MCF 10A (cell line): ENCODE measurements at places on chromosomes 12 and 14. TPM values are rescaled to one million over a fixed set of nuclear protein-coding genes. Genes with fewer than 3 reads are reported as not detected.

- peaks cover 41% of the 10 kb centered on the region for H3K4me1 ChIP-seq
- H3K36me3 ChIP-seq, result no peaks in the 10 kb centered on the region
- peak; percentile 20 for DNase-seq
- no peak overlapping the region for H3K4me3 ChIP-seq
- no peaks in the 10 kb centered on the region for H3K27me3 ChIP-seq
- peak overlapping the region; percentile 92 for H3K27ac ChIP-seq
Measured at GRCh38 chr12:46770501-46771183, 55.2 kb downstream of the SLC38A4 start.

DNA sequence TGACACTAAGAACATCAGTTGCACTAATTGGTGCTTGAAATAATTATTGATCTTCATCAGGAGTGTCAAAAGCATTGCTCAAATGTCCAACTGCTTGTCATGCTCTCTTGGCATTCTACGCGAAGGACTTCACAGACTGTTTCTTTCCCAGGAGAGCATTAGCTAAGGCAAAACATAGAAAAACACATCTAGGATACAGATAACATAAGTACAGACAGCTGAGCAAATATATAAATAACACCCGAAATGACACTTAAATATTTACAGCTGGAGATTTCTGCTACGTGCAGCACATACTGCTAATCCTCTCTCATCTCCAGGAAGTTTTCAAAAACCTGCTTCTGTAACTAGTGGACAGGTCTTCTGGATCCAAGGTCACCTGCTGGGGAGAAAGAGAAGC is 120.0 kb upstream of the PRMT8 start:
- no peak overlapping the region for H3K4me3 ChIP-seq
- no peaks in the 10 kb centered on the region for H3K27me3 ChIP-seq
- no peaks in the 10 kb centered on the region for H3K36me3 ChIP-seq
- no peak overlapping the region for H3K27ac ChIP-seq
- no peaks in the 10 kb centered on the region for H3K4me1 ChIP-seq

DNA sequence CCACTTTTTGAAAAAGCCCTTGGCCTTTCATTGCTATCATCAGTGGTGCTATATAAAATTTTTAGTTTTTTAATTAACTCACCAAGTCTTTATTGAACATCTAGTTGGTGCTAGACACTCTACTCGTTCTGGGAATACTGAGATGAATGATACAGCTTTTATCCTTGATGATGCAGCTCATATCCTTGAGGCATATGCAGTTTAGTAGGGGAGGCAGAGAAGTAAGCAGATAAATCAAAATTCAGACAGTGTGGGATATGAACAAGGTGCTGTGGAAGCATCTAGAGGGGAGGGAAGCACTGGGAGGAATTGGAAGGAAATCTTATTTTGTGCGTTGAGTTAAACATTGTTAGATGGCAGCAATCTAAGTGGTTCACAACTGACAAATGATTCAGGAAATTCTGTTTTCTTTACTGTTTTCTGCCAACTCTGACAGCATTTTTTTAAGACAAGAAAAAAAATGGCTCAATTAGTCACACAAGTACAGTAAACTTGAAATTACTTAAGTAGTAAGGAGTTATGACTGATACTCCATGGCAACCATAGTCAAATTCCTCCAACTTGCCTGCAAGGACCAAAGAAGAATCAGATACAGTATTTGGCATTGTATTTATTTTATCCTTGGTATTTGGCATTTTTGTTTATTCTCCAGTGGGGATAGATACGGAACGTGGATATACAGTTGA is 119.2 kb downstream of the TMTC2 start:
- no peaks in the 10 kb centered on the region for H3K27me3 ChIP-seq
- H3K4me1 ChIP-seq, result peaks cover 6% of the 10 kb centered on the region
- no peaks in the 10 kb centered on the region for H3K36me3 ChIP-seq
- no peak overlapping the region for H3K27ac ChIP-seq

- H3K4me1 ChIP-seq, result peaks cover 4% of the 10 kb centered on the region
- no peaks in the 10 kb centered on the region for H3K36me3 ChIP-seq
- DNase-seq, result no peak
- H3K27ac ChIP-seq, result no peak overlapping the region
- H3K4me3 ChIP-seq, result no peak overlapping the region
Measured at GRCh38 chr14:24900269-24901100, 149.5 kb downstream of the STXBP6 start.

GRCh38 chr14:55713486-55713885 is 133.5 kb downstream of the KTN1 start:
- no peaks in the 10 kb centered on the region for H3K36me3 ChIP-seq
- no peak overlapping the region for H3K27ac ChIP-seq
- H3K4me3 ChIP-seq, result no peak overlapping the region
- H3K4me1 ChIP-seq, result peaks cover 4% of the 10 kb centered on the region

The GPX2 gene
- total RNA-seq, result not detected in 2 replicates

The ACYP1 gene
- total RNA-seq, result 11.7 and 19.9 TPM in 2 replicates

DNA sequence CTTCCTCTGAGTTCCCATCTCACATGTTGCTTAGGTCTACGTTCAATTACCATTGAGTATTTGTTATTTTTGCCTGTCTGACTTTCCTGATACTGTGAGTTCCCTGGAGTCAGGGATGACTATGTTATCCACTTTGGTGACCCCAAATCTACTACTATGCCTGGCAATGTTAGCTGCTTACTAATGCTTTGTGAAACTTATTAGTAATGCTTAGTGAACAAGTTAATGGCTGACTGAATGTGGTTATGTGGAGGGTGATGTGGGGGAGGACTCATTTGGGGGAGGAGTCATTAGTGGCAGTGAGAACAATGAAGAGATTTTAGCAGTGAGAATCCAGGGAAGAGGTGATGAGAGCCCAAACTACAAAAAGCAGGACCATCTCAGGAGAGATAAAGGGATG is 121.6 kb downstream of the KTN1 start:
- no peak overlapping the region for H3K27ac ChIP-seq
- no peak overlapping the region for H3K4me3 ChIP-seq
- H3K27me3 ChIP-seq, result no peaks in the 10 kb centered on the region
- DNase-seq, result no peak

DNA sequence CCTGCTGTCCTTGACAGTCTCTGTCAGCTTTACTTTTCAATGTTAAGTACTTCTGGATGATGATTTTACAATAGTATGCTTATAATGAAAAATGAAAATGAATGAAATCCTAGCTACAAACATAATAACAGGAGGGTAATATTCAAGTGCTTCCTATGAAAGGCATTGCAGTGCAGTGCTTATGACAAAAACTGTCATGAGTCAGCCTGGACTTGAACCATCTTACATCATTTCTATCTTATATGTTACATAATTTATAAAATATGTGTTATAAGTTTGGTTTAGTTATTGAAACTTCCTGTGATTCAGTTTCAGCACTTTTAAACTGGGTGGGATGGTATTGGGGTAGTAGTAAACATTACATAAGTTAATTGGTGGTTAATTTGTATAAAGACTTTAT is 451.7 kb downstream of the TMEM117 start:
- H3K27me3 ChIP-seq, result no peaks in the 10 kb centered on the region
- H3K36me3 ChIP-seq, result no peaks in the 10 kb centered on the region
- H3K4me1 ChIP-seq, result no peaks in the 10 kb centered on the region
- no peak overlapping the region for H3K4me3 ChIP-seq

The C12orf54 gene
- 1.5 and 1.9 TPM in 2 replicates for total RNA-seq

GRCh38 chr14:61630399-61631044 is 64.8 kb upstream of the HIF1A start:
- no peak for DNase-seq
- H3K36me3 ChIP-seq, result no peaks in the 10 kb centered on the region
- peaks cover 6% of the 10 kb centered on the region for H3K4me1 ChIP-seq
- no peak overlapping the region for H3K27ac ChIP-seq

GRCh38 chr12:6263931-6264330 is 46.6 kb upstream of the PLEKHG6 start:
- H3K27ac ChIP-seq, result no peak overlapping the region
- H3K36me3 ChIP-seq, result no peaks in the 10 kb centered on the region
- H3K4me1 ChIP-seq, result peaks cover 13% of the 10 kb centered on the region
- no peak overlapping the region for H3K4me3 ChIP-seq
- no peak for DNase-seq

GRCh38 chr12:108515916-108516315 is 839 bp downstream of the FICD start:
- no peaks in the 10 kb centered on the region for H3K27me3 ChIP-seq
- H3K27ac ChIP-seq, result peak overlapping the region; percentile 57
- H3K4me3 ChIP-seq, result peak overlapping the region; percentile 90
- peaks cover 41% of the 10 kb centered on the region for H3K36me3 ChIP-seq

The TPH2 gene
- not detected in 2 replicates for total RNA-seq

- no peak overlapping the region for H3K4me3 ChIP-seq
- no peak for DNase-seq
- peaks cover 7% of the 10 kb centered on the region for H3K4me1 ChIP-seq
- H3K27ac ChIP-seq, result no peak overlapping the region
- no peaks in the 10 kb centered on the region for H3K27me3 ChIP-seq
Measured at GRCh38 chr14:92426237-92426636, 87.3 kb upstream of the RIN3 start.

DNA sequence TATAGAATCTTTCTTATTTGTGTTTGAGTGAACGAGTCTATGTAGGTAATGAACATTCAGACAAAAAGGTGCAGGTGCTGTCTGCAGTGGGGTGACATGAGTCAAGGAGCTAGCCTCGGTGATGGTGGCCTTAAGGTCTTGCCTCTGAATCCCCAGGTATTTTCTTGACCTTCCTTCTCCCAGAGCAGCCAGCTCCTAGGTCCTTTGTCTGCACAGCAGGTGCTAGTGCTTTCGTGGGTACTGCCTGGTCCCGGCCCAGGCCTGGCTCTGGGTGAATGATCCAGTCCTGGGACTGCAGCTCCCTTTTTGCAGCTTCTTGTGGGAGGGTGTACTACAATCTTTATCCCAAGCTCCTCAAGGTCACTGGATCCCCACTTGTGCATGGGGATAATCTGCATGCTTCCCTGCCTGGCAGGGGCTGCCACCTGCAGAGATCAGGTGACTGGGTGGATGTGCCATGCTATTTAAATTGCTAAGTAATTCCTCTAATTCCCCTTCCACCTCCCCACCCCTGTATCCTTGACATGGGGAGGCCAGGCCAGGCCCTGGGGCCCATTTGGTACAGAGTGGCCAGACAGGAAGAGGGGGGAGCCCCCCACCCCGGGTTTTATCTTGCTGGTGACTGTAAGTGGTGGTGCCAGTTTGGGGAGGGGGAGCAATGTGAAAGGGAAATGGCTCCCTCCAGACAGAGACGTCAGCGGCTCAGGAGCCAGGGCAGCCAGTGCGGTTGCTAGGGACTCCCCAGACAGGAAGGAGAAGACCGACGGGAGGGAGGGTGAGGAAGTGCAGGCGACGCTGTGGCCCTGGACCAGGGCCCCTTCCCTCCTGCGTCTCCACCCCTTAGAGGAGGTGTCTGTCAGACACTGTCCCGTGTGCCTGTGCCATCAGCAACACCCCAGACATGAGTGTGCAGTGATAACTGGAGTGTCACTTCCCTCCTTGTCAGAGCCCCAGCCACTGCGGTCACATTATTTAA is 6.7 kb downstream of the VASH1 start:
- no peak for DNase-seq
- no peaks in the 10 kb centered on the region for H3K36me3 ChIP-seq
- H3K4me3 ChIP-seq, result no peak overlapping the region
- H3K4me1 ChIP-seq, result no peaks in the 10 kb centered on the region
- no peaks in the 10 kb centered on the region for H3K27me3 ChIP-seq
- no peak overlapping the region for H3K27ac ChIP-seq
